Mucosa of gallbladder (tissue), 1 donor: ENCODE measurements at places on chromosomes 6 and 20. TPM values are rescaled to one million over a fixed set of nuclear protein-coding genes. Genes with fewer than 3 reads are reported as not detected.

Gene MCHR2
- not detected for total RNA-seq

Gene LINC00237
- not detected for total RNA-seq

Gene MUC22
- not detected for total RNA-seq

Gene CLVS2
- total RNA-seq = 0.06 TPM

Gene DEFB115
- total RNA-seq = not detected

Gene KIAA0408
- 6.8 TPM for total RNA-seq

Gene KCNB1
- total RNA-seq = 7.1 TPM
